ENCODE measurements at places on chromosomes 13 and 19. TPM values are rescaled to one million over a fixed set of nuclear protein-coding genes. Genes with fewer than 3 reads are reported as not detected.
A peak's percentile ranks its signal among the peaks of the same experiment; 100 is the strongest.

- no peak for DNase-seq
Measured at GRCh38 chr13:113565526-113566226, 18.9 kb upstream of the TFDP1 start.

DNA sequence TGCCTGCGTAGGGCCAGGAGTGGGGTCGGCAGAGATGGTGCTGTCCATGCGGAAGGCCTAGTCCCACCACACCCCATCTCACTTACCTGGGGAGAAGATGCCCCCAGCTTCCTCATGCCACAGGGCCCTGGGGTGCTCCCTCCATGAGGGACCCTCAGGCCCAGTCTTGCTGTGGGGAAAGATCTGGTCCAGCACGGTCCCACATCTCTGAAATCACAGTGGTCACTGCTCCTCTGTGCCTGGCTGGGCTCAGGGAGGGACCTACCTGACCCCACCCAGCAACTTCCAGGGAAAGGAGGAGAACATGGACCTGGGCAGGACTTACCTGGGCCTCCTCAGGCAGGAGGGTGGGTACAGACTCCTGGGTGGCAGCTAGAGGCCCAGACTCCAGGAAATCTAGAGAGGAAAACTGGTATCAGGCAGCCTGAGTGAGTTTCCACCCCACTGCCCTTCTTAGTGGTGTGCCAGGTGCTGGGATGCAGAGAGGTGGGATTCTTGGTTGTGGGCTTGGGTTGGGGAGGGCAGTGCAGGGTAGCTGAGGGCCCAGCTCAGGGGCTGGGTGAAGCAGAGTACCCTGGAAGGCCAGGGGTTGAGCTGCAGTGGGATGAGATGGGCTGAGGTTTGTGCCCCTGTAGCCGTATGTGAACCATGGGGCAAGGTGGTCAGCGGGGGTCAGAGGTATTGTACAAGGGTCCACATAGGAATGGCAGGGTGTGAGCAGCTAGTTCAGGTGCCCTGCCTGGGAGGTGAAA lies 3.8 kb downstream of the MZF1 start:
- DNase-seq = peak; percentile 53

DHRS12 gene
- 3.5 TPM for total RNA-seq

- DNase-seq = no peak
Measured at GRCh38 chr19:48469934-48470680, 938 bp downstream of the CYTH2 start.

DNA sequence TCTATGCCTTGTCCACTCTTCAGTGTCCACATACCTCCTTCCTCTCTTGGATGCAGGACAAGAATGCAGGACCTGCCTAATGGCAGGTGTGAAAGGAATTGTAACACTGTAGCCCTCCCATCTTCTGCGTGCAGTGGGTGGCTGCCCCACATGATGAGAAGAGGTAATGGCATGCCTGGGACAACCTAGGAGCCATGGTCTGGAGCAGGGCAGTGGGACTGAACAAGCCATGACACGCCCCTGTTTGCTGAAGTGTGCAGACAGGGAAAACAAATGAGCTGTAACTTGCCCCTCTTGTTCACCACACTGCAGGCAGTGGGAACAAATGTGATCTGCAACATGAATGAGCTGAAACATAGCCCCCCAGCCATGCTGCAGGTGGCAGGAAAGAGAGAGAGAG lies 192.2 kb downstream of the PCDH17 start:
- no peak for DNase-seq

GRCh38 chr19:32674153-32674930 lies 638 bp downstream of the ANKRD27 start:
- DNase-seq = no peak

KCNN1 gene
- not detected for total RNA-seq

DNA sequence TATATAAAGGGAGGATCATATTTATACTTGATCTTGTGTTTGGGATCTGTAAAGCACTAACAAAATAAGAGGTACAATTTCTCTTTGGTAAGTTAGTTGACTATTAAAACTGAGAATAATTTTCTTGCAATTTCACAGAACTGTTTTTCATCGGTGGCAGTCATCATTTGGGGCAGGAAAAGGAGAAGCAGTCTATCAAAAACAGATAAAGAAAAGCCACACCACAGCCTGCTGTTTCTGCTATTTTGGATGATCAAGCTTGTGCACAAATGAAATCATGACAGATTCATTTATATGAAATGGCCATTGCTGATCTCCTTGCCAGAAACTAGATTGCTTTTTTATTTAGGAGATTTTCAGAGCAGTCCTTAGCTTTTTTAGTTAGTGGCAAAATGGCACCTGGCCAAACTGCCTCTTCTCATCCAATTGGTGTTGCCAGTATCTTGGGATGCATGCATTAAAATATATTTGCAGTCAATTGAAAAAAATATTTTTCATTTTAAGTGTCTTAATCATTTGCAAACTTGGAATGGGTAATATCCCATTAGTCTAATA lies 326.0 kb downstream of the HS6ST3 start:
- no peak for DNase-seq

SLC17A7 gene
- total RNA-seq = 0.60 TPM

CYP4F2 gene
- 13.7 TPM for total RNA-seq

DNA sequence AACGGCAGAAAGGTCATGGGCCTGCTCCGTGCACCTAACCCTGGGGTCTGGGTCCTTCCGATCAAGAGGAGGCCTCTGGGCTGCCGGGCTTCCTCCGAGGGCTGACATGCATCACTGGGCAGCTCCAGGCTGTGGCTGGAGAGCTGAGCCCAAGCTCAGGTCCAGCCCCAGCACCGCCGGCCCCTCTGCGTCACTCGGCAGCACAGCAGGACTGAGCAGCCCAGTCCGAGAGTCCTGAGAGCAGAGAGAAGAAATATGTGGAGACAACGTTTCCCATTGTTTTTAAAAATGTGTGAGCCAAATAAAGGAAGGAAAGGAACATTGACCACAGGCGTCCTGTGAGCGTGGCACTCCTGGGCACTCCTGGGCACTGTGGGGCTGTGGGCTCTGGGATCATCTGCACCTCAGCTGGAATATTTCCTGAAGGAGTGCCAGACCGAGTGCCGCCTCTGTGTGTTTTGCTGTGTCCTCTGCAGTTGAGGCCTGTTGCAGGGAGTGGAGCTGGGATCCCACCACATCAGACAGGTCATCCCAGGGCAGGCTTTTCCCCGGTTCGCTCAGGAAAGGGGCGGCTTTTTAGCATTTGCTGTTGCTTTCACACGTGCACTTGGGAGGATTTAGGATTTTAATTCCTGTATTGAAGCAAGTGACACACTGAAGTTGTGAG lies 37.8 kb upstream of the TFDP1 start:
- peak; percentile 78 for DNase-seq

TEX26 gene
- total RNA-seq = not detected

OR7A5 gene
- total RNA-seq = 0.91 TPM

PRX gene
- 4.1 TPM for total RNA-seq

DNA sequence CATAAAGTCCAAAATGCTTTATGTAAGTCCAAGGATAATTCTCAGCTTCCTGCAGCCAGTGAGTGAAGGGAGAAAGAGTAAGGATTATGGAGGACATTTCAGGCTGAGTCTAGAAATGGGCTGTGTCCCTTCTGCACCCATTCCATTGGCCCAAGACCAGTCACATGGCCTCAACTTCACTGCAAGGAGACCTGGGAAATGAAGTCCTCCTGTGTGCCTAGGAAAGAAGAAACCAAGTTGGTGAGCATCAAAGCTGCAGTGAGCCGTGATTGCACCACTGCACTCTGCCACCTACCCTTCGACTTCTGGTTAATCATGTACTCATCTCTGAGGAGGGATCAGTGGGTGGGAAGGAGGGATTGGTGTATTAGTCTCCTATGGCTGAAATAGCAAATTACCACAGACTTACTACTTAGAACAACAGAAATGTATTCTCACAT lies 3.6 kb upstream of the CD37 start:
- peak; percentile 7 for DNase-seq

DNA sequence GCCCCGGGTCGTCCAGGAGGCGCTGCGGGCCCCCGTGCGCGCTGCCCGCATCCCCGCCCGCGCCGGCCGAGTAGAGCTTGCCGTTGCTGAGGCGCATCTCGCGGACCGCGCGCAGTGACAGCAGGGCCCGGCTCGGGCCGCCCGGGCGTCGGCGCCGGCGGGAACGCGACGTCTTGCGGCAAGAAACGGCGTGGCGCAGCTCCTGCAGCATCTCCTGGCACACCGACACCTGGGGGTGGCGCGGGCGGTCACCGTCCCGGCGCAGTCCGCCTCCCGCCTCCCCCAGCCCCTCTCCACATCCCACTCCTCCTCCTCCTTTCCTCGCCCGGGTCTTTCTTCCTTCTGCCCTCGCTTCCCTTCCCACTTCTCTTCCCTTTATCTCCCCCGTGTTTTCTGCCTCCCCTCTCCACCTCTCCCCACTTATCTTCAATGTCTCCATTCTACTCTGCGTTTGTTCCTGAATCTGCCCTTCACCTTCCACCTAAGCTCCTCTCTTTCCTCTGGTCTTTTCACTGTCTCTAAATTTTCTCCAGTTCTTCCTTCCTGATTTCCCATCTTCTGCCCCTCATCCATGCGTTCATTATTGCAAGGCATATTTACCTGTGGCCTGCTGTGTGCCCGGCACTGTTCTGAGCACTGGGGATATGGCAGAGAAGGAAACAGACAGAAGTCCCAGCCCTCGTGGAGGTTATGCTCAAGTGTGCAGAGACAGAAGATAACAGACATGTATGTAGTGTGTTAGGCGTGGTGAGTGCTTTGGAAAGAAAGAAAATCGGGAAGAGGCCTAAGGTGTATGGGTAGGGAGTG lies 5.2 kb upstream of the ATP1A3 start:
- no peak for DNase-seq

DNA sequence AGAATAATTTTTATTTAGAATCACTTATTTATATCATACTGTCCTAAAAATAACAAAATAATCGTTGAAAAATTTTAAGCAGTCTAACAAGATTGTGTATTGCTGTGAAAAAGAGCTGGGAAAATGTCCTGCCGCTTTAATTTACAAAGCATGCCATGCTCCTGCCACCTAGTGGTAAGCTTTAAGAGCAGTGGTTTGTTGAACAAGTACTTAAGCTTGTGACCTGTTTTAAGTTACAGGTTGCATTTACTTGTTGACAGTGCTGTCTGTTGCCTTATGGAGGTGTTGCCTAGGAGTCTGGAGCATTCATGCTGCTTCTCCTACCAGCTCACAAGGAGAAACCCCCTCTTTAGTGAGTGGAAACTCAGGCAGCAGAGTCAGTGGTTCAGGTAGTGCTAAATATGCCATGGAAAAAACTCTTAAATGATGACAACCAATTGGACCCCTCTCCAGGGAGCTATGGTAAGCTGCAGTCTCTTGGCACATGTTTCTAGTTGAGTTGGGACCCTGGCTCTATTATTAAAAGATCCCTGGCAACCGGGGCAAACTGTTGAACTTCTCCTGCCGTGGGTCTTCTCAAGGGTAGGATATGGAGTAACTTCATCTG lies 68.4 kb downstream of the SPATA13 start:
- DNase-seq = no peak

Measured in suprapubic skin (tissue), 4 donors.